ENCODE measurements at places on chromosomes 16 and 17.

- no peak for DNase-seq
Observed at GRCh38 chr17:62693616-62694409, 66.3 kb downstream of the MRC2 start.

DNA sequence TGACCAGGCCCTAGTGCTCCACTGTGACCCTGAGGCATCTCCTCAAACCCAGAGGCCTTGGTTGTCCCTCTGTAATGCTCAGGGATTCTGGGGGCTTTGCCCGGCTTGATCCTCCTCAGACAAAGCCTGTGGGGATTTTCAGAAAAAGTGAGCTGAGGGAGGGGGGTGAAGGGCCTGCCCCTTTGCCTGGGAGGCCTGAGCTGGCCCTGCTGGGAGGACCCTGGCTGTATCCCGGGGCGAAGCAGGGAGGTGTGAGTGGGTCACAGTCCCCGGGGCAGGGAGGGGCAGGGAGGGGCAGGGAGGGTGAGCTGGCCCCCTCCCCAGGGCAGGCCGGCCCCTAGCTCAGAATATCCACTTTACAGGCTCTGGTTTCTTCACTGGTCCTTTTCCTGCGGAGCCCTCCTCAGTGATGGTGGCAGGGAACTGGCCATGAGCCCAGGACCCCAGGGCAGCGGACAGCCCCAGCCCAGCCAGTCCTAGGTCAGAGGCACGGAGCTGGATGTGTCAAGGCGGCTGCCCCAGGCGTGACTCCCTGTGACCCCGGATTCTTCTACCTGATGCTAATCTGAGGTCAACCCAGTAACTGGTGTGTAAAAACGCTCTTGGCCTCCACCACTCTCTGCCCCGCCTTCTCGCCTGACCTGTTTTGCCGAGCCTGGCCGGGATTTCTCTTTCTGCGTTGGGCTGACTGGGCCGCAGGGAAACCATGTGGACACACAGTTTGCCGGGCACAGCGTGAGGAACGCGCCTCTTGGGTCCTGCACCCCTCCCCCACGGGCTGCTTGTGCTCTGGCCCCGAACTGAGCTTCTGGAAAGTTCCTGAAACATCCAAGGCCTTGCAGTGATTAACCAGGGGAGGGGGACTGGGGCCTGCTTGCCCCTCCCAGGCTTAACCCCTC lies 5.8 kb upstream of the FASN start:
- no peak for DNase-seq

DNA sequence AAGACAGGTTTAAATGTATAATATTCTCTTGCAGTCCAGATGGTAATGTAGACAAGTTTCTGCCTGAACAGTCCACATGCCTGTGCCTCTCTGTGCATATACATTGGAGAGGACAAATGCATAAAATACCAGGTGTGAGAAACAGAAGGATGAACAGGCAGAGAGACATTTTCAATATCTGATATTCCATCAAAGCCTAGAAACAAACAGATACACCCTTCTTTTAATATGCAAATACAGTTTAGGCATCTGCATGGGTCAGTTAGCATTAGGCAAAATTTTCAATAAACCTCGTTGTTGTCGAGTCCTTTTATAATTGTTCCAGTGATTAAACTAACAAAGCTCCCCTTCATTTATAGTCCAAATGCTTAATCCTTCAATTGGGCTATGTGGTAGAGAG lies 897 bp downstream of the OMG start:
- no peak for DNase-seq

DNA sequence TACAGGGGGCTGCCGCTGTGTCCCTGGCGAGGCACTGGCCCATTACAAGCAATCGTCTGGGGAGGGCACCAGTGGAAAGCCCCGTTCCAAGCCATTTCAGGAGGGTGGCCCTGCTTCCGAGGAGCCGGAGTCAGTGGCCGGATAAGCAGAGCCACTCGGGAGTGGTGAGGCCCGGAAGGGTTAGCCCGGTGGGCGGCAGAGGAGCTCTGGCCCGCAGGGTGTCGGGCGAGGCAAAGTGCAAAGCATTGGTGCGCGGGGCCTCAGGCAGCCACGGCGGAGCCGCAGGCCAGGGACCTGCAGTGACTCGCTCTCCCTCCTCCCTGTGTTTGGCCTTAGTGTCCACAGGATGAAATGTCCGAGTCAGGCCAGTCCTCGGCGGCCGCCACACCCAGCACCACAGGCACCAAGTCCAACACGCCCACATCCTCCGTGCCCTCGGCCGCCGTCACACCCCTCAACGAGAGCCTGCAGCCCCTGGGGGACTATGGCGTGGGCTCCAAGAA lies 24.6 kb downstream of the NME3 start:
- no peak for DNase-seq

GRCh38 chr17:9987779-9988585 lies 82.9 kb upstream of the RCVRN start:
- peak; percentile 55 for DNase-seq

DNA sequence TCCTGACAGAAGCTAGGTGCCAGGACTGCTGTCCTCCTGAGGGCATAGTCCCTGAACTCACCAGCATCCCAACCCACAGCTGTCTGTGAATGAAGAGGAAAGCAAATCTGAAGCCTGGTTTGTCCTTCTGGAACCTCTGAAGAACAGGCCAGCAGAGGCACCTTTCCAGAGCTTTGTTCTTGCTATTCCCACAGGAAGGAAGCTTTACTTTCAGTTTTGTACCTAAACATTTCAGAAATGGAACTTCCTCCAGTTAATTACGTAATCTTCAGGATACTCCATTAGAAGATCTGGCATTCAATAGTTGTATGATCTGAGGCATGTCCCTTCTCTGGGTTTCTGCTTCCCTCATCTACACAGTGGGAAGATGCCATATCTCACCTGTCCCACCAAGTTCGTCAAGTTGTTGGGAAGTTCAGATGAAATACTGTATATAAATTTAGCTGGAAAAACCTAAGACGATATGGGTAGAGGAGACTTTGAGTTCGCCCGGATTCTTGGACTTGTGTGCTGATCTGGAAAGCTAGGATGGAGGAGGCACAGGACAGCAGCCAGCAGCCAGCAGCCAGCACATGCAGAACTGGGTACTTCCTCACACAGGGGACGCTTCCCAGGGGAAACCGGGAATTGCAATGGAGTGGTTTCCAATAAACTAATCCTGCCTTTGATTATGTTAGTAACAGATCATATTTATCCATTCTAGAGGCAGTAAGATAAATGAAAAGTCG lies 22.4 kb downstream of the NXPH3 start:
- DNase-seq: no peak

GRCh38 chr17:70859829-70860228 lies 690.5 kb downstream of the KCNJ2 start:
- no peak for DNase-seq

GRCh38 chr17:48433896-48434295 lies 3.9 kb upstream of the SKAP1 start:
- no peak for DNase-seq

DNA sequence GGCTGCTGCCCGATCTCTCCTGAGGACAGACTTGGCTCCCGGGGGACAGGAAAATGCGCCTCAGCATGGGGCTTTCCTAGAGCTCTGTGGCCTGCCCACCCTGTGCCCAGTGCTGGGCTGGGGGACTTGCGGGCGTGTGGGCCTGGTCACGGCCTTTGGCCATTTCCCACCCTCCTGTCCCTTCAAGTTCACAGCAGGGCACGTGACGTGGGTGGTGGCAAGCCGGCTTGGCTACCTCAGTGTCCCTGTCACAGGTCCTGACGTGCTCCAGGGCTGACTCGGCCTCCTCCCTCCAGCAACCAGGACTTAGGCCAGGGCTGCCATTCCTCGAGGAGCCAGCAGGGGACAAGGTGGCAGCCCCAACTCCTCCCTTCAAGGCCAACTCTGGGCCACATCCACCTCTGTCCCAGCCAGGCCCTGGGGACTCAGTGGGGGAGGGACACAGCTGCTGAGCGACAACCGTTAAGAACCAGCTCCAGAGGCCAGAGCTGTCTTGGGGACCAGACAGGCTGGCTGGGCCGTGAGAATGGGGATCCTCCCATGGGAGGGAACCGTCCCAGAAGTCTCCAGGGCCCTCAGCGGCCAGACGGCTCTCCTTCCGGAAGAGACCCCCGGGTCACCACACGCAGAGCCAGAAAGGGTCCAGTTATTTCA lies 981 bp upstream of the UNC13D start:
- DNase-seq: peak; percentile 93

DNA sequence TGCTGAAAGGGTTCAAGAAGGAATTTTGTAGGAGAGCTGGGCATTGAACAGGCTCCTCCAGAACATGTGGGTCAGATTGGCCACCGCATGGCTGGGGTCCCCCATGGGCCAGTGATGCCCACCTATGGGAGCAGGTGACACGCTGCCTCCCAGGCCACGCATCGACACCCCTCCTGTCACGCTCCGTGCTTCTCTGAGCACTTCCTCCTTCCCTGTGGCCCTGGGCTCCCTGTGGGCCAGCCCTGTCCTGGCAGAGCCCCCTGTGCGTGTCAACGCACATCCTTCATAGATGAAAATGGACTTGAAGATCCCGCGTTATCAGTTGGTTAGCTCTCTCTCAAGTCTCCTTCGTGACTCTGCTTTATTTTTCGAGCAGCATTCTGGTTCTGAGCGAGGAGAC lies 160.3 kb downstream of the RPTOR start:
- DNase-seq: no peak

GRCh38 chr16:30491744-30492308 lies 19.3 kb downstream of the ITGAL start:
- peak; percentile 81 for DNase-seq

DNA sequence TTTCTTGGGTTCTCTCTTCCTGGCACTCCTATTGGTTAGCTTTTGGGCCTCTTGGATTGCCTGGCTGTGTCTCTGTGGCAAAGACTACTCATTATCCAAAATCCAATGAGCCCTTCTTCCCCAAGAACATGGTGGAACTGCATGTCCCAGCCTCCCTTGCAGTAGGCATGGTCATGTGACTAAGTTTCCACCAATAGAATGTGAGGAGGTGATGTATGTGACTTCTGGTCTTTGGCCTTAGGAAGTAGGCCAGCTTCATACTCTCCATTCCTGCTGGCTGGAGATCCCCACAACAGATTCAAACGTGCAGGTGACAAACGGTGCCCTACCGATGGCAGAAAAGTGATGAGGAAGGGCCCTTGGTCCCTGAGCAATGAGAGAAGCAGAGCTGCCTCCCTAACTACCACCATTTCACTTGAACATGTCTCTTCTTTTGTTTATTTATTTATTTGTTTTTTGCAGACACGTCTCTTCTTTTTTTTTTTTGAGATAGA lies 17.3 kb upstream of the SPN start:
- DNase-seq: peak; percentile 84

DNA sequence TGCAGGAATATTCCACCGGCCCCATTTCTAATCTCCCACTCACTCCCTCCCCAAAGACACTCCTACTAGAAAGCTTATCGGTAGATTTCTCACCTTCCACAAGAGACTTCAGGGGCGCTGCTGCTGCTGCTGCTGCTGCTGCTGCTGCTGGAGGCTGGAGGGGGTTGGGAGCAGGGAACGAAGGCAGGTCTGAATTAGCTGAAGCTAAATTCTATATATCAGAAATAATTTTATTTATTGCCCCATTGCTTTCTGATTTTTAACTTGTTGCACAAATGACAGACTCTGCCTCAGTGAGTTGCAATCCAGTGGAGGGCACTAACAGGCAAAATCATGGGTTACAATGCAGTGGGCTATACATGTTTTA lies 25.8 kb upstream of the HLF start:
- DNase-seq: no peak

Data from suppressor macrophage (primary cell).